ENCODE measurements at places on chromosomes 1 and 21.

DNA sequence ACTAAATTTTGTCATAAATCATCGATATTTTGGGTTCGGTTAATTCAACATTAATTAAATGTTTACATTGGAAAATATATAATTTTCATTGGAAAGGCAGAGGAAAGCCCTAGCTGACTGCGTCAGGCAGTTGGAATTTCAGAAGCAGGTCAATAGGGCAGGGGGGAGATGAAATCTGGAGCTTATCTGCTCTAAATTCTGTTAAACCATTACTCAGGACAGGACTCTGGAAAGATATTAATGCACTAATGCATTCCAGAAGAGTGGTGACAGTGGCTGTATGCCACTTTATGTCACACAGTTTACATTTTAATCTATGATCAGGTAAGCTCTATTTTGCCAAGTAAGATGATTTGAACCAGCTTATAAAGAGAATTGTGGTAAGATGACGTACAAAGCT is 153.0 kb upstream of the B3GALT2 start:
- DNase-seq = no peak

GRCh38 chr1:6667139-6667538 is 34.5 kb downstream of the DNAJC11 start:
- no peak for DNase-seq

DNA sequence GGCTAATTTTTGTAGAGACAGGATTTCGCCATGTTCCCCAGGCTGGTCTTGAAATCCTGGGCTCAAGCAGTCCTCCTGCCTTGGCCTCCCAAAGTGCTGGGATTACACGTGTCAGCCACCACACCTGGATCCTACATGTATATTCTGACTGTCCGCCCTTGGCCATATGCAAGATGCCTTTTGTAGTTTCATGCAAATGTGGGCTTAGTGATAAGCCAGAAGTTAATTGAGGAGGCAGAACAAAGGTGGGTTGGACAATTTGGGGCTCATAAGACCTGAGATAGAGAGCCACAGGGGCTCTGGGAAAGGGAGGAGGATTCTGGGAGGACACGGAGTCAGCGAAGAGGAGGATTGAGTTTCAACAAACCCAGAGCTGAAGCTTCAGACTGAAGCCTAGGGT is 24.9 kb downstream of the ALPL start:
- DNase-seq = no peak

DNA sequence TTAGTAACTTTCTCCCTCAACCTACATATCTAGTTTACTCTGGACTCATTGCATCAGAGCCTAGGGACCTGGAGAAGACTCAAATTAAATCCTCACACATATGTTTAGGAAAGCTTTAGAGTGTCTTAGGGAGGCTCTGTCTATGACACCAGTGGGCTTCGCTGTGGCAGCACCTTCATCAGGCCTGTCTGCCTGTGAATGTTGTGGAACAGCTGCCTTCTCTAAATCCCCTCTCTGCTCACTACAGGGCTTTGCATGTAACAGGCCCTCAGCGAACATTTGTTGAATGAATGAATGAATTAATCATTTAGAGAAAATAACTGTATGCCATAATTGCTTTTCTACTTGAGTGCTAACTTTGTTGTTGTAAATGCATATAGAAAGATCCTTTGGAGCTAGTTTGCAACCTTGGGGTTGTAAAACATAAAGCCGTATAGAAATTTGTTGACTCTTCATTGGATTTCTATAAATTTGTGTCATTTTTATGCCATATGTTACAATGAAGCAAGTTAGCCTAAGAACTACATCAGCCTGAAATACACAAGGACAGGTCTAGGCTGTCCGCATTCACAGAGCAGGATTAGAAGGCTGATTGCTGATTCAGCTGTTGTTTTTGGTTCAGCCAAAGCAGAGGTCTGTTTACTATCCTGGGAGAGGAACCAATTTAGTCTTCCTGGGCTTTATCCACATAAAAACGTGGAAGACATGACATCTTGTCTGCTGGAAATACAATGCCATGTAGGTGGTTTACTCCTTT is 238.0 kb downstream of the ASTN1 start:
- no peak for DNase-seq

GRCh38 chr1:42144711-42145388 is 8.4 kb upstream of the GUCA2B start:
- DNase-seq = no peak

DNA sequence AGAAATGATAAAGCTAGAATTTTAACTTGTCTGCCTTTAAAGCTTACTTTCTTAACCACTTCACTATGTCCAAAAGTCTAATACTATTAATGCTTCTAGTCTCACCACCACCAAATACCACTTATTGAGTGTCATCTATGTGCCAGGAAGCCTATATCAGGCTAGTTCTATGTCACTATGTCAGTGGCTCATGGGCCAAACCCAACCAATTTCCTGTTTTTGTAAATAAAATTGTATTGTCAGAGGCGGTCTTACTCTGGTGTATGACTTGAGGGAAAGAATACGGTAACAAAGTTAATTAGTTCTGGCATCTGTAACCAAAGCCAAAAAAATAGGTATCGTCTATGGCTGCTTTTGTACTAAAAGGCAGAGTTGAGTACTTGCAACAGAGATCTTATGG is 14.8 kb downstream of the F5 start:
- no peak for DNase-seq

- DNase-seq = no peak
These were observed 2.9 kb upstream of the LRP8 start for GRCh38 chr1:53330819-53331218.

- no peak for DNase-seq
These were observed 18.9 kb downstream of the FAAH start for GRCh38 chr1:46412893-46413595.

DNA sequence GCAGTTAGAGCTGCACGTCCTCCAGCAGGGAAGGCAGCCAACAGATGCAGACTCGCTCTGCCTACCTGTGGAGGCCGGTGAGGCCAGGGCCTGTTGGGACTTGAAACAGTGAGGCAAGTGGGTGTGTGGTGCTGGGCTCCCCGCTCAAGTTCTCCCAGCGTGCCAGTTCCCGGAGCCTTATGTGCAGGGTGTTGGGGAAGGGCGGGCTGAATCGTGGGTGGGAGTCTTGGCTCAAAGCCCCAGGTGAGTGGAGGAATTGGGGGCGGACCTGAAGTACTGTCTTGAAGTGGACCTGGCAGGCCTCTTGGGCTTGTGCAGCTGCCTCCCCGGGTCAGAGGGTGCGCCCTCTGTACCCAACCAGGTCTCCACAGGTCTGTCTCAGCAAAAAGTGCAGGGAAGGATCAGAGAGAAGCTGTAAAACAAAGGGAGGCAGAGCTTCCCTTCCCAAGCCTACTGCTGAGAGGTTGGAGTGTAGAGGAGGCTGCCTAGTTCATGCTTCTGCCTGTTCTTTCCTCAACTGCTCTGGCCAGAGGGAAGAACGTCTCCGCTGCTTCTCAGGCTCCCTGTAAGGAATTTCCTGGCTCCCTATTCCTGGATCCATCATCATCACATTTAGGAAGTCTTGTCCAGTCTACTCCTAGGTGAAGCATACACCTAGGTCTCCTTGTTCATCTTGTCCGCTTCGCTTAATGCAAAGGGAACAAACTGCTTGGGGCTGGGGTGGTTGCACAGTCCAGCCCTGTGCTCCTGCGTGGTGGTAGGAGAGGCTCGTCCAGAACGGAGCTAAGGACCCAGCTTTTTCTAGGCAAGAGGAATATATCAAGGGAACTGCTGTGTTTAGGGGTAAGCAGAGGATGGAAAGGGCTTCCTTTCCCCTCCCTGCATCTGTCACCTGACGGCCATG is 14.9 kb downstream of the UTP11 start:
- DNase-seq = no peak

- DNase-seq = no peak
These were observed 223.1 kb downstream of the RPS6KC1 start for GRCh38 chr1:213274140-213274539.

- DNase-seq = no peak
These were observed 13.0 kb downstream of the UCK2 start for GRCh38 chr1:165840423-165840822.

GRCh38 chr1:186680245-186681061 is at the start of gene PTGS2:
Gene PTGS2, minus strand, starts transcription at chr1:186680423. Its CDS starts 133 bp downstream, at chr1:186680290.
- peak; percentile 96 for DNase-seq
